Activated naive CD4-positive, alpha-beta T cell (primary cell): ENCODE measurements at places on chromosomes 1 and 21.

GRCh38 chr1:117930173-117930447 lies 571 bp downstream of the WDR3 start:
- no peak for DNase-seq

DNA sequence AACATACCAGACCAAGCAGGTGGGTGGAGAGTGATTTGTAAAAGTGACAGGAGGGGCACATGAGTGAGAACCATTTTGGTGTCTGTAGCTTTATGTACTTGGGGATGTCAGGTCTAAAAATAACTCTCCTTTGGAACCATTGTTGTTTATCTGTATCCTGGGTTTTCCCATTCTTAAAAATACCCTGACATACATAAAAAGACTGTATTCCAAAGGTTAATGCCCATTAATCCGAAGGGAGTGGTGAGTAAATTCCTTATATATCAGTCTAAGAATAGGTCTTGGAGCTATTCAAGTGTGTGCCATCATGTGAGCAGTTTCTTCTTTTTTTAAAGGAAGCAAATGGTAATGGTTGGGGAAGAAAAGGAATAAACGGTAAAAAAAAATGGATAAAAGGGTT lies 117.5 kb downstream of the TGFB2 start:
- DNase-seq: no peak

DNA sequence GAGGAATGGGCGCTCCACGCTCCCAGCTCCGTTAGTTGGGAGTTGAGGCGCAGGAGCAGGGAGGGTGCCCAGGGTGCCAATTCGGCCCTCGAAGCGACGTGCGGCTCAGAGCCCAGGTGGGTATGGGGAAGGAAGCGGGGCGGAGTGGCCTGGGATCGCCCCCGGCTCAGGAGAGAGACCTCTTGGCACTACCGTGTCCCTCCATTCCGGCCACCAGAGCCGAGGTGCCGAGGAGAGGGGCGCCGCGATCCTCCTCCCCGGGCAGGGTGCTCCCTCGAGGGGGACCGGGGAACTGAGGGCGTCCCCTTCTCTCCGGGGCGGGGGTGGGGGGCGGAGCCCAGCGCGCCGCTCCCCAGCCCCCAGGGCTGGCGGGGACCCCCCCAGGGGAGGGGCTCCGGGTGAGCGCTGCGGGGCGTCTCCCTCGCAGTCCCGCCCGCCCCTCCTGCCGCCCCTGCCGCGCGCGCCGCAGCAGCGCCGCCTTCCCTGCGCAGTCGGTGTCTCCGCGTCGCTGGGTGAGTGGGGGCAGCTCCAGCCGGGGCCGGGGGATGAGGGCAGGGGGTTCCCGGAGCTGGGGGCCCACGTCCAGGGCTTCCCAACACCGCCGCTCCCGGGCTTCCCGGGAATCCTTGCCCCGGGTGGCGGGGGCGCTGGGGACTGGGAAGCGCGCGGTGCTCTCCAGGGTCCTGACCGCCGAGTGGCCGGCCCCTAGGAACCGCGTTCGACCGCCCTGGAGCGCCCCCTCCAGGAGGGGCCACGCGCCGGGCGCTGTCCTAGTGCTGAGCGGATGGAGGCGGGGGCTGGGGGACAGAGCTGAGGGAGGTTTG lies at the start of gene HPCA:
TSS of gene HPCA (plus strand) at position 488 of the 824 bp plus-strand sequence. CDS start 2,408 bp downstream, outside the sequence.
- DNase-seq: no peak

DNA sequence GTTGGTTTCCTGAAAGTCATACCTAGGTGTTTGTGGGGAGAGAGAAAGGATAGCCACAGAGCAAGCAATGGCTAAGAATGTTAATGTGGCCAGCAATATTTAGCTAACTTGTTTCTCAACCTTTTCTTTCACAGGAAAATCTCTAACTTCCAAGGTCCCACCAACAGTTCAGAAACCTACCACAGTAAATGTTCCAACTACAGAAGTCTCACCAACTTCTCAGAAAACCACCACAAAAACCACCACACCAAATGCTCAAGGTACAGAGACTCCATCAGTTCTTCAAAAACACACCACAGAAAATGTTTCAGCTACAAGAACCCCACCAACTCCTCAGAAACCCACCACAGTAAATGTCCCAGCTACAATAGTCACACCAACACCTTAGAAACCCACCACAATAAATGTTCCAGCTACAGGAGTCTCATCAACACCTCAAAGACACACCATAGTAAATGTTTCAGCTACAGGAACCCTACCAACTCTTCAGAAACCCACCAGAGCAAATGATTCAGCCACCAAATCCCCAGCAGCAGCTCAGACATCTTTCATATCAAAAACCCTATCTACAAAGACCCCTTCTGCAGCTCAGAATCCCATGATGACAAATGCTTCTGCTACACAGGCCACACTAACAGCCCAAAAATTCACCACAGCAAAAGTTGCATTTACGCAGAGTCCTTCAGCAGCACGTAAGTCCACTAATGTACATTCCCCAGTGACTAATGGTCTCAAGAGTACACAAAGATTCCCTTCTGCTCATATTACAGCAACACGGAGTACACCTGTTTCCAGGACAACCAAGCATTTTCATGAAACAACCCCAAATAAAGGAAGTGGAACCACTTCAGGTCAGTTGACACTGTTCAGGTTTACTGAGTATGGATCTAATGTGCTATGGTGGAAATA lies 15.3 kb downstream of the CD55 start:
- DNase-seq: no peak

DNA sequence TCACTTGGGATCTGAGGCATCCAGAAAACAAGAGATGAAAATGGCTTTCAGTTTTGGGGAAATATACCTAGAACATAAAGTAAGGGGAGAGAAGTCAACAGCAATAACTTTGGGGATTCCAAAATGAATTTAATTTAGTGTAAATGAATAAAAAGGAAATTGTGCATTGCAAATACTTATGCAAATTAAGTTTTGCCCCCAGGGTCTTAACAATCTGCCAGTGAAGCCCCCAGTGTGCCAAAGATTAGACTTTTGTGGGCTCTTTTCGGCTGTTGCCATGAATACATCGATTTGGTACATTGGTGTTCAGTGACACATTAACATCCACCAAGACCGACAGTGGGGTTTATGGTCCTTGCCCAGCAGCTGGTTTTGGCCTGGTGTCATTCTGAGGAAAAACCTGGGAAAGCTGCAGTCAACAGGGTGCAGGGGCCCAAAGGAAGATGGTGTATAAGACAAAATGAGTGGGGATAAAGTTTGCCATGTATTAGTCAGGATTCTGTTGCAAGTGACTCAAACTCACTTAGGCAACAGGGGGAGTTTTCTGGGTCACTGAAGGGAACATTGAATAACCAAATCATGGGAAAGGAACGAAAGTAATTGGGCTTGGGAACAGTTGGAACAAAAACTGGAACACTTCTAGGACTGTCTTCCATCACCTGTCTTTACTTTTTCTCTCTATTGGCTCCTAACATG lies 30.2 kb upstream of the IGSF3 start:
- DNase-seq: no peak

DNA sequence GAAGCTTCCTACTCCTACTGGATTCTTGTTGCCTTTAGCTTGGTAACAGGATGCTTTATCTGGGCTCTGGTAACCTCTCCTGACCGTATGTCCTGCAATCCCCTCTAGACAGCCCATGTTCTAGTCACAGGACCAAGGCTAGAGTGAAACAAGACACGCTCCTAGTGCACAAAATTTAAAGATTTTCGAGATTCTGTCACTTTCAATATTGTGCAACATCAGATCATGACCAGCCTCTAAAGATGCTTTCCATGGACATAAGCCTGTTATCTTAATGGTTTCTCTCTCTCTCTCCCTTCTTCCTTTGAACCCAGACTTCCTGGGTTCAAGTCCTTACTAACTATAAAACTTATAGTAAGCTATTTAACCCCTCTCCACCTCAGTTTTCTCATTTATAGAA lies 1.6 kb upstream of the LY9 start:
- no peak for DNase-seq

- no peak for DNase-seq
Observed at GRCh38 chr1:244214009-244214967, 163.2 kb downstream of the ZBTB18 start.

DNA sequence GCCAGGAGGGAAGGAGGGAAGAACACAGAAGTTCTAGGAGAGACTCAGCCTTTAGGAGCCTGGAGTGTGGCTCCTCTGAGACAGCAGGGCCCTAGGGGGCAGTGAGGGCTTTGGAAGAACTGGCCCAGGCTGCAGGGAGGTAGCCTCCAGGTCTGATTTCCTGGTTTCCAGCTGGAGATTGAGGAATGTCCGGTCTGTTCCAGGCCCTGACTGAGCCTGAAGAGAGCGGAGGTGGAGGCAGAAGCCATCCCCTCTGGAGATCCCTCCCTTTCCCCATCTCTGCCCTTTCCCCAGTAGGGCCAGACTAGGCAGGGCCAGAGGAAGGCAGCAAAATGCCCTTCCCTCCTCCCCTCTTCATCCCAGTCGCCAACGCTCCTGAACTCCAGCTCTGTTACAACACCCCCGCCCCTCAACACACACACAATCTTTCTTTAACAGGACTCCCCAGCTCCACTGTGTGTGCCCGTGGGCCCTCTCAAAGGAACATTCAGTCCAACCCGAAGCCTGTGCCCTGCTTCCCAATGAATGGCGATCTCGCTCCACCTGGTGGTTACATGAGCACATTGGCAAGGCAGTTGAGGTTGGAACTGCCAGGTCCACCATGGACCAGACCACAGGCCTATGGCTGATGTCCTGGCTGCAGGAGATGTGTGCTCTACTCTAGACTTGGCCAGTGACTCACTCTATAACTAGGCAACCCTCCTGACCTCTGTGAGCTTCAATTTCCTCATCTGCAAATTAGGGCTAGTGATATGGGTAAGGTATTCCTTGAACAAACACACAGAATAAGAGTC lies 32.0 kb downstream of the MAP7D1 start:
- peak; percentile 60 for DNase-seq

DNA sequence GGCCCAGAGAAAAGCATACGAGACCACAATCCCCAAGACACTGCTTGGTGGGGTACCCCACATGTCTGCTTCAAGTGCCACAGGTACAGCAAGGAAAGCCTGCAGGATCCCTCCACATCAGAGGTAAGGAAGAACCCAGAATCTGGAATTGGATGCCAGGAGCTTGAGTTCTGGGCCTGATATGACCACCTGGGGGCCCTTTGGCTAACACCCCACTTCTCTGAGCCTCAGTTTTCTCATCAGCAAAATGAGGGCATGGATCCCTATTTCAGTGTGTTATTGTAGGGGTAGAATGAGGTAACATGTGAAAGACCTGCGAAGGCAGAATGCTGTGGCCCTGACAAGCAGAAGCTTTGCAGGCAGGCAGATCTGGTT lies 24.5 kb downstream of the NAV1 start:
- no peak for DNase-seq

GRCh38 chr1:59625384-59625783 lies 189.4 kb upstream of the HOOK1 start:
- DNase-seq: no peak

DNA sequence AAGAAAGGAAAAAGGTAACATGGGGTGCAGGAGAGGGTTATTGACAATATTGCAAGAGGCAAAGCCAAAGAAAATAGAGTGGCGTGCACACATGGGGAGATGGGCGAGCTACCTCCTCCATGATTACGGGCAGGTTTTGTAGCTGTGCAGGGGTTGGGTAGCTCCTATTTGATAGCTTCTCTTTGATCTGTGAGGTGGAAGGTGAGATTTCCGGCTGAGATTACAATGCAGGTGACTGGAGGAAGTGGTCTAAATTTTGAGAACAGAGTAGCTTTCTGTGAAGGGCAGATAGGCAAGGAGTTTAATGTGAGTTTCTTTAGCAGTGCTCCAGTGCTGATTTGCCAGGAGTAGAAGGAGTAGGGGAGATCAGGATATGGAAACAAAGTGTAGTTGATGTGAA lies 263.4 kb downstream of the PLA2G4A start:
- DNase-seq: no peak

DNA sequence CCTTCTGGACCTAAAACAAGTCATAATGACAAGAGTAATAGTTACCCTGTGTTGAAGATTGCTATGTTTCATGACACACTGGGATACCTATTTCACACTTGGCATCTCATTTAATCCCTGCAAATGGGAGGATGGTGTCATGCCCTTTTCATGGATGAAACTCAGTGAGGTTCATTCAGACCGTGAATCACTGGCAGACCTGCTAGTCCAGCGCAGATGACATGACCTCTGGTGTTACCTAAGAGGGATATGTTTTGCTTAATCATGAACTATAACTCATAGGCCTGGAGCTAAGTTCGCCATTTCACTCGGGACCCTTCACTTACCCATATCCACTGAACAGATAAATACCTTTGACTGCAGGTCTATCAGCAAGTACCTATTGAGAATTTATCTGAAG lies 286.6 kb upstream of the FMN2 start:
- DNase-seq: no peak

DNA sequence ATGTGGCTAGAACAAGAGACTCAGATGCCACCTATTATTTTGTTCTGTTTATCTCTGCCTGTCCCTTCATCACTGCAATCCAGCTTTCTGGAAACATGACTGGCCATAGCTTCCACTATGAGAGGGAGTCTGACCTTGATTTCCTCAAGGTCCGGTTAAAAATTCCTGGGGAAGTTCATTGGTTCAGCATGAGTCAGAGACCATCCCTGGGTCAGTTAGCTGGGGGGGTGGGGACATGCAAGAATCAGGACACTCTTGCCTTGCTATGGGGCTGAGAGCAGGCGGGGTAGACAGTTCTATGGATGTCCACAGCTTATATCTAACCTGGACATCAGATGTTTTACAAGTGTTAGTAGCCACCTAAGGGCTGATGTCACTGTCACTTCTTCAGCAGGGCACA lies 81.1 kb downstream of the TENT5C start:
- no peak for DNase-seq

GRCh38 chr1:36107394-36107793 lies 17.6 kb downstream of the COL8A2 start:
- DNase-seq: no peak

DNA sequence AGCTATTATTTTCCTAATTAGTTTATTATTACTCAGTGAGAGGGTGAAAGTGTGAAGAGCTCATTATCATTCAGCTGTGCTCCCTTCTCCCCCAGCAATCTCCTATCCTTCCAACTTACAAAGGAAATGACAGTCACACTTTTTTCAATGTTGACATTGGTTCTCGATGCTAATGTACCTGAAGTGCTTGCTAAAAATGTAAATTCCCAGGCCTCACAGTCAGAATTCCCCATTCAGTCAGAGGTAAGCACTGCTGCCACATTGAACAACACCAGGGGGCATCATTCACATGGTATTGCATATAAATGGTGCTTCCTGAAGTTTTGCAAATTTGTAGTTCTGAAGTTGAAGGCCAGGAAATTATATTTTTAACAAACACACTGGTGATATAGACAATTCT lies 132.7 kb upstream of the FOXD3 start:
- DNase-seq: no peak

- peak; percentile 45 for DNase-seq
Observed at GRCh38 chr21:31446226-31446855, 102.3 kb upstream of the TIAM1 start.

GRCh38 chr1:26094076-26094669 lies 17.5 kb upstream of the PDIK1L start:
- DNase-seq: no peak

DNA sequence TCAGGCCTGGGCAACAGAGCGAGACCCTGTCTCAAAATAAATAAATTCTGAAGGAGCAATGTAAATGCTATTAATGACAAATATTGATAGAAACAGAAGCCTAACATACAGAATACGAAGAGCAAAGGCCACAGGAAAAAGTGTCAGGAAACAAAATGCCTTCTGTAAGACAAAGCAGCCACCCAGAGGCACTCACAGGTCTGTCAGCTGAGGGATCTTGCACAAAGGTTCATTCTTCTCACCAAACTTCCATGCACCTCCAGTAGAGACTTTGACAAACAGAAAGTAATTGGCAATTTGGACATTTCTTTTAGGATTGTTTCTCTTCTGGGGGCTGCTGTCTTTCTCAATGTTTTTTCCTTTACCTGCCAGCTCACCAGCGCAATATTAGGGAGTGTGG lies 1.2 kb upstream of the ALDH9A1 start:
- DNase-seq: no peak
